ENCODE measurements at places on chromosomes 6 and 20.

DNA sequence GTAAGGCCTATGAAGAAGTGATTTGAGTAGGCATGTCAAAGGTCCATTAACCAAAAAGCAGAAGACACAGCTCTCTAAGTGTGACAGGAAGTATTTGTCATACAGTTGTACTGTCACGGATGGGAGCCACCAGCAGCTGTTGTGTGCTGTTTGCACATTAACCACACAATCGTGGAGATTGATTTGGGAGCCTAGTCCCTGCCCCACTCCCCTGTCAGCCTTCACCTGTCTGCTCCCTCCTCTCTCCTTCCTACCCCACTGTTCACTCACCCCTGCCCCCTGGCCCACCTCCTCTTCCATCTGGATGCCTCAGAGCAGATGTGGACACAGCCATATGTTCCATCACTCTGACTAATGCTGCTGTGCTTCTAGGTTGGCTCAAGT, 124.7 kb upstream of the SPACA1 start:
- DNase-seq, result no peak

GRCh38 chr6:154672086-154672485, 61.1 kb upstream of the SCAF8 start:
- DNase-seq, result no peak

DNA sequence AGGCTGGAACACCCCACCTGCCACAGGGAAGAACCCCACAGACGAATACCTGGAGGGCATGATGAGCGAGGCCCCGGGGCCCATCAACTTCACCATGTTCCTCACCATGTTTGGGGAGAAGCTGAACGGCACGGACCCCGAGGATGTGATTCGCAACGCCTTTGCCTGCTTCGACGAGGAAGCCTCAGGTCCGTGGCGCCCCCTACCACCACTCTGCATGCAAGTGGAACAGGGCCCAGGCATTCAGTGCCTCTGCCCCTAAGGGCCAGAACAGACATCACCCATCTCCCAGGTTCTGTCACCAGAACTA, 6.6 kb downstream of the MYL9 start:
- DNase-seq, result no peak

- DNase-seq, result no peak
Observed at GRCh38 chr6:116392132-116393013, 21.6 kb downstream of the DSE start.

- DNase-seq, result no peak
Observed at GRCh38 chr6:82066991-82067411, 180.5 kb downstream of the IBTK start.

All from stimulated activated CD4-positive, alpha-beta T cell treated with anti-CD3 and anti-CD28 coated beads, Interleukin-1b, Interleukin-23, amount 100 ng/mL, for 1 hour (primary cell).